ENCODE measurements at places on chromosomes 12 and 14.

DNA sequence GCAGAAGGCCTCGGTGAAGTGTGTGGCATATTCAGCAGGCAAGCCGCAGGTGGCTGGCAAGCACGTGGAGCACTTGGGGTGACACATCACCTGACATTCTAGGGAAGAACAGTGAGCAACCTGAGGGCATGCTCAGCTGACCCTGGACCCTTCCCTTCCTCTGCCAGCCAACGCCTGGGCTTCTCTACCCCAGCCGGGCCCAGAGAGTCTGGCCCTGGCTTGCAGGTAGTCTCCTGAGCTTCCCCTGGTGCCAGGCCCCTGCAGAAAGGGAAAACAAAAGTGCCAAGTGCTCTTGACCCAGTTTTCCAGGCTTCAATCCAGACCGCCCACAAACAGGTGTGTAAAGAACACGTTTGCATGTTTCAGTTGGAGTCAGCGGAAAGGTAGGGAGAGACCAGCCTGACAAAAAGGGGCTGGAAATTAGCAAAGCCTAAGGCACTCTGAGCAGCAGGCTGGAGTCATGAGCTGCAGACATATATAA lies 45.7 kb downstream of the PRKAB1 start:
- DNase-seq = no peak

DNA sequence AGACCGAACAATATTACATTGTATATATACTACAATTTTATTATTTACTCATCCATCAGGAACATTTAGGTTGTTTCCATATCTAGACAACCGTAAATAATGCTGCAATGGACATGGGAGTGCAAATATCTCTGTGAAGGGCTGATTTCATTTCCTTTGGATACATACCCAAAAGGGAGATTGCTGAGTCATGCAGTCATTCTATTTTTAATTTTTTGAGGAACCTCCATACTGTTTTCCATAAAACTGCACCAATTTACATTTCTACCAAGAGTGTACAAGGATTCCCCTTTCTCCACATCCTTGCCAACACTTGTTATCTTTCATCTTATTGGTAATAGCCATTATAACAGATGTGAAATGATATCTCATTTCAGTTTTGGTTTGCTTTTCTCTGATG lies 84.7 kb downstream of the SLC41A2 start:
- no peak for DNase-seq

- DNase-seq = no peak
These were observed 485.7 kb downstream of the ZFP36L1 start for GRCh38 chr14:68306934-68307789.

- DNase-seq = no peak
These were observed 1145.1 kb downstream of the FLRT2 start for GRCh38 chr14:86675059-86675458.

DNA sequence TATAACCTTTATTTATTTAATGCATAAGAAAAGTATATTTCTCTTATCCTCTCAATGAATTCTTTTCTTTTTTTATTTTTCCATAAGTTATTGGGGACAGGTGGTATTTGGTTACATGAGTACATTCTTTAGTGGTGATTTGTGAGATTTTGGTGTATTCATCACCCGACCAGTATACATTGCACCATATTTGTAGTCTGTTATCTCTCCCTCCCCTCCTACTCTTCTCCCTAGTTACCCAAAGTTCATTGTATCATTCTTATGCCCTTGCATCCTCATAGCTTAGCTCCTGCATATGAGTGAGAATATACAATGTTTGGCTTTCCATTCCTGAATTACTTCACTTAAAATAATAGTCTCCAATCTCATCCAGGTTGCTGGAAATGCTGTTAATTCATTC lies 1900.0 kb upstream of the SEL1L start:
- no peak for DNase-seq

- peak; percentile 90 for DNase-seq
These were observed 1.5 kb downstream of the FRMD6 start for GRCh38 chr14:51653079-51653774.

GRCh38 chr12:89087876-89088275 lies 264.4 kb downstream of the DUSP6 start:
- DNase-seq = no peak

DNA sequence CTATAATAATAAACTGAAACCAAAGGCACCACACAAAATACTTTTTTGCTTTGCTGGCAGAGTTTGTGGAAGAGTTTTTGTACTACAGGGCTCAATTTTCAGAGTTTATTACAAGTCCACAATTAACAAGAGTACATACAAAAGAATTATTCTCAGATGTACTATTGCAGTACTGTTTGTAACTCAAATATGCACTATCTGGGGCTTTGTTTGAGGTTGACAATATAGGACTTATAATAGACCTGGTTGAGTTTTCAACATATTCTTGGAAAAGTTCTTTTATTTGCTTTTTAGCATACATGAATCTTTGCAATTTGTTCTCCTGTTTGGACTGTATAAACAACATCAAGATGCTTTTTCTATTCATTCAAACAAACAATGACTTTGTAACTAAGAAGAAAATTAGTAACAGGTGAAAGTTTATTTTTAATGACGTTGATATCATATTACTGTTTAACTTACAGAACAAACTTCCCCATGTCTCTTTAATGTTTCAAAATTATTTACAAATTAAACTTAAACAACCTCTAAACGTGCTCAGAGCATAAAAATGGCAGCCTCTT lies 407.4 kb upstream of the PRICKLE1 start:
- no peak for DNase-seq

- DNase-seq = no peak
These were observed 377.6 kb upstream of the ATP2B1 start for GRCh38 chr12:90086281-90086680.

DNA sequence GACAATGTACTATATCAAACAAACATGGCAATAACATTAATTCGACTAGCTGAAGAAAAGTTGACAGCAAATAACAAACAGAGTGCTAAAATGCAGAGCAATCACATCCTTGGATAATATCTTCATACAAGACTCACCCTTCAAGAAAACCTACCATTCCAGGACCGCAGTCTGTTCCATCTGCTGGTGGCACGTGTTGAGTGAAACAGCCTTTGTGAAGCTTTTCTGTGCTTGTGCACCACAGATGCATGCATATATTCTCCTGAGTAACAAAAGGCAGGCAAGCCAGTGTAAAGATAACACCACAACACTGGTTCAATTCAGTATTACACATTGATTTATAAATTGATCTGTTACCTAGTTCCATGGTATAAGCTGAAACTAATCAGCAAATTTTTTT lies 89.3 kb downstream of the ADAMTS20 start:
- DNase-seq = no peak

DNA sequence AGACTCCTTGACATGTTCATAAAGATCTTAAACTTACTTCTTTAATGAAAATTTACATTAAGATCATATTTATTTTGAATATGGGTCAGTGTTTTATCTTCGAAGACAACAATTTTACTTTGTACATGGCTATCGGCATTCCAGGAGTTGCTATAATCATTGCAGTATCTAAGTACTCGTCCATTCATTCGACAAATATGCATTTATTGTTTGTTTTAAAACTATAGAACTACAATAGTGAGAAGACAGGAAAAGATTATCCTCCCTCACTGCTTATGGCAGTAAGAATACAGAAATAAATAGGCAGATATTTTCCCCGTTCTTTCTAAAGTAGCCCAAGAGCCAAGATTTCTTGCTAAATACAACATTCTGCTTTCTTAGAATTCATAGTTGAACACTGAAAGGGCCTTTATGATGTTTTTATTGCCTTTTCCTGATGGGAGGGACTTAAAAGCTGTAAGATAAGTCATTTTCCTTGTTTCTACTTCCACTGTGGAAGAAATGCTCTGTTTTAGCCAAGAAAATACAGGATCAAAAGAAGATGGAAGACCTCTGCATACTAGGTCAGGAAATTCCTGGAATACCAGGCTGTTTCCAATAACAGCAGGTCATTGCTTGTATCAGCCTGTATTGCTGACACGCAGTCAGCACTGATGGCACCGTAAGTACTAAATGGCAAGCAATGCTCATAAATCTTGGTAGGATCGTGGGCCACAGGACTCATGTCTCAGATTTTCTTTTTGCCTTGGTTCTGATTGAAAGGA lies 521.0 kb upstream of the ATP2B1 start:
- no peak for DNase-seq

GRCh38 chr12:11891346-11891745 lies 179.4 kb upstream of the BCL2L14 start:
- no peak for DNase-seq

DNA sequence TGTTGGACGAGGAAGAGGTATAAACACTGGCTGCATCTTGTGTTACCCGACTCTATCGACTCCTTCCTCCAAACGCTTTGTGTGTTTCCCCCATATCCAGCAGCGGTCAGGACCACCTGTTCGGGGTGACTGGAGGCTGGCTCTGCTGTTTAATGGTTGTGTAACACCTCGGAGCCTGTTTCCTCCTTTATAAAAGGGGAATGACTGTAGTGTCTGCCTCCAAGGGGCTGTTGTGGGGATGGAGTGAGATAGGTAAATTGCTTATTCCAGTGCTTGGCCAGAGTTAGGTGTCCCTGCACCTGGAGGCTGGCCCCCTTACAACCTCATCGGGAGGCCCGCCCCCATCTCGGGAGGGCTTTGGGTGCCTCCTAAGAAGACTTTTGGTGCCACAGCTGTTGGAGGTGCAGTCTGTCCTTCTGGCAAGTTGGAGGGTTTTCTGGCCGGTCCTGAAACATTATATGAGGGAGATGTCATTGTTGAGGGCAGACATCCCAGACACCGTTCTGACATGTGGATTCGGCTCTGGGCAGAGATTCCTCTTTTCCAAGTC lies 1.1 kb downstream of the MLXIP start:
- DNase-seq = no peak

DNA sequence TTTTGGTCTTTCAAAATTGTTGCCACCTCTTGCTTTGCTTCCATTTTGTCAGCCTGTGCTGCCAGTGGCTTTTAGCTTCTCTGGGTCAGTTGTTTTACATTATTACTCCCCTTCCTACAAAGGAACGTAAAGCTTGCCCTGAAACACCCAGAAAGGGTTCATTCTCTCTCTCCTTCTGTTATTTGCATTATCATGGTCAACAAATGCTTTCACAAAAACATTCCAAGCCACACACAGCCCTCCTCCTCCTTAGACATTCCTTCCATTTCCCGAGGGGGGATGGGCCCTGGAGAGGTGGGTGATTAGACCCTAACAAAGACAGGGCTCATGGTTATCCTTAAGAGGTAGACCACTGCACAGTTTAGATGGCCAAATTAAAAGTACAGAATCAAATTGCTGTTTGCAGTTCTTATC lies 60.4 kb upstream of the SINHCAF start:
- DNase-seq = no peak

GRCh38 chr14:54730156-54730961 lies 163.4 kb downstream of the SAMD4A start:
- DNase-seq = peak; percentile 29

- DNase-seq = no peak
These were observed at the start of gene LBHD2 for GRCh38 chr14:103084021-103084919. Gene LBHD2, plus strand, starts transcription at chr14:103084210. Its CDS starts 1,803 bp downstream, at chr14:103086013.

DNA sequence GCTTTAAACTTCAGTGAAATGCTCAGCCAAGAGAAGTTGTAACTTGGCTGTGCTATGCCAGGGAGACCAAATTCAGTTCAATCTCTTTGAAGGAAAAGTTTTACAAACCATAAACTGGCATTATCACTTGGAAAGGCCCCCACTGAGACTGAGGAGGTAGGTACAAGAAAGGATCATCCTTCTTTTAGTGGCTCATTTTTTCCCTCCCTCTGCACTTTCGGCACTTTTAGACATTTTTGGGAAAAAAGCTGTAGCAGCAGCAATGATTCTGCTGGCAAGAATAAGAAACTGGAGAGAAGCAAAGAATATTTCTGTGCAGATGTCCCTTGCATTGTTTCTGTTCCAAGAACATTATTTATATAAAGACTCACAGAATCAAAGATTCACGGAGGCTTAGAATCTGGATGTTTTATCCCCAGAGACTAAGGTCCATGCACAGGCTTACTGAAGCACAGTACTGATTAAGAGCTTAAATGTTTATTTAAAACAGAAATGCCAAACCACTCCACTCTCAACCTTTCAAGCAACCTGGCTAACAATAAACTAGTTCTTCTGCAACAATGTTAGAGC lies 12.3 kb downstream of the ZC2HC1C start:
- DNase-seq = no peak

DNA sequence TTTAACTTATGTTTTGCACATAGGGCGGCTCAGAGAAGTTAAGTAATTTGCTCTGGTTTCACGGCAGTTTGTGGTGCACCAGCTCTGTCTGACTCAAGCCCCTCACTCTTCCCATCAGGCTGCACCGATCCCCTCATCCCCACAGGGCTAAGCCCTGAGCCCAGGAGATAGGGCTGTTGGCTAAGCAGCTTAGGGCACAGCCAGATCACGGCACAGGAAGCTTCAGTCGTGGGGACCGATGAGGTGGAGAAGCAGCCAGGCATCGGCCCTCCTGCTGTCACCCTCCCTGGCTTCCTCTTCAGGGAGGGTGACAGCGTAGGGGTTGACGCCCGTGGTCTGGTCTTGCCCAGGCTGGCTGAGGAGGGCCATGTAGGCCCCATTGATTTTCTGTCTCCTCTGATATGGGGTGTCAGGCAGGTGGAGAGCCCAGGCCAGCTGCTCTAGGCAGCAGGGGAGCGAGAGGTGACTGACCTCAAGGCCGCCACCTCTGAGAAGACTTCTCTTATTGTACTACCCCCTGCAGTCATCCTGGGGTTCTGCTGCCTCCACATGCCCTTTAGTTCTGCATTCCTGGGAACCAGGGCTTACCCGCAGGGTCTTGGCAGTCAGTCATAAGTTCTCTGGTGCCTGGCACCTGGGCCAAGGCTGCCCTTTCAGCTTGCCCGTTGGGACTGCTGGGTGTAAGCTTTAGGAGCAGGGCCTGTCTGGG lies 166.4 kb downstream of the TSPAN9 start:
- no peak for DNase-seq

GRCh38 chr14:23562822-23563472 lies 4.6 kb downstream of the AP1G2 start:
- no peak for DNase-seq

All from kidney capillary endothelial cell (primary cell).